Left kidney (tissue), 8 donors: ENCODE measurements at places on chromosomes 2 and 18.
A peak's percentile ranks its signal among the peaks of the same experiment; 100 is the strongest.

DNA sequence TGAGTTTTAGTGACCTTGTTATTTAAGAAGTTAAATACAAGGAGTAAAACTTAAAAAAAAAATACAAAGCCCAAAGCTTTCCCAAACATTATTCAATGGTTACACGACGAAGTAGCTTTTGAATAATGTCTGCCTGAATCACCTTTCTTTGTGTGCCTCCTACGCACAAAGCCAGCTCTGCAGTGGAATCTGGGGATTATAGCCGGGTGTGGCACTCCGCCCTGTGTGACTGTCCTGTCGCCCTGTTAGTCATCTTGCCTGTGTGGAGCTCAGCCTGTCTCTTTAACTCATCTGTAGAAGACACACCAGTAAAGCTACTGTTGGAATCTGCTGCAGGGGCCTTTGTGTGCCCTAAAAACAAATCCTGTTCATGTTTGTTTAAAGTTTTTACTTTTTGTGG is 79.4 kb upstream of the TCF7L1 start:
- no peak for DNase-seq

GRCh38 chr2:110905217-110905616 is 172.8 kb downstream of the ACOXL start:
- DNase-seq: no peak

- DNase-seq: no peak
These were observed 13.9 kb upstream of the GULP1 start for GRCh38 chr2:188277786-188278185.

- no peak for DNase-seq
These were observed 393.0 kb upstream of the SALL3 start for GRCh38 chr18:78586586-78586985.

- no peak for DNase-seq
These were observed 75.1 kb upstream of the TMEM247 start for GRCh38 chr2:46404181-46404759.

GRCh38 chr2:176679061-176679669 is 409.9 kb downstream of the MTX2 start:
- no peak for DNase-seq

DNA sequence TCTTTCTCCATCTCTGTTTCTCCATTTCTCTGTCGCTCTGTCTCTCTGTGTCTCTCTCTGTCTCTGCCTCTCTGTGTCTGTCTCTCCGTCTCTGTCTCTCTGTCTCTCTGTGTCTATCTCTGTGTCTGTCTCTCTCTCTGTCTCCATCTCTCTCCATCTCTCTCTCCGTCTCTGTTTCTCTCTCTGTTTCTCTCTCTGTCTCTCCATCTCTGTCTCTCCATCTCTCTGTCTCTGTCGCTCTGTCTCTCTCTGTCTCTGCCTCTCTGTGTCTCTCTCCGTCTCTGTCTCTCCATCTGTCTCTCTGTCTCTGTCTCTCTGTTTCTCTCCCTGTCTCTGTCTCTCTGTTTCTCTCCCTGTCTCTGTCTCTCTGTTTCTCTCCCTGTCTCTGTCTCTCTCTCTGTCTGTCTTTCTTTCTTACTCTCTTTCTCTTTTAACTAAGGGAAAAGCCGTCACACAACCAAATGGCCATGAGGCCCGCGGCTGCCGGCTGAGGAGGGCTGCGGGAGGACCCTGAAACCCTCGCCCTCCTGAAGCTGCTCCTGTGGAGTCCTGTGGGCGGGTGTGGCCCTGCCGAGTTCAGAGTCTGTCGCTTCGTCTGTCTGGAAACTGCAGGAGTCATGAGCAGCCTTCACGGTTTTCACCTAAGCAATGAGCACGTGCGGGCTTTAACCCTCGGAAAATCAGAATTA is 29.3 kb downstream of the NFATC1 start:
- DNase-seq: no peak

DNA sequence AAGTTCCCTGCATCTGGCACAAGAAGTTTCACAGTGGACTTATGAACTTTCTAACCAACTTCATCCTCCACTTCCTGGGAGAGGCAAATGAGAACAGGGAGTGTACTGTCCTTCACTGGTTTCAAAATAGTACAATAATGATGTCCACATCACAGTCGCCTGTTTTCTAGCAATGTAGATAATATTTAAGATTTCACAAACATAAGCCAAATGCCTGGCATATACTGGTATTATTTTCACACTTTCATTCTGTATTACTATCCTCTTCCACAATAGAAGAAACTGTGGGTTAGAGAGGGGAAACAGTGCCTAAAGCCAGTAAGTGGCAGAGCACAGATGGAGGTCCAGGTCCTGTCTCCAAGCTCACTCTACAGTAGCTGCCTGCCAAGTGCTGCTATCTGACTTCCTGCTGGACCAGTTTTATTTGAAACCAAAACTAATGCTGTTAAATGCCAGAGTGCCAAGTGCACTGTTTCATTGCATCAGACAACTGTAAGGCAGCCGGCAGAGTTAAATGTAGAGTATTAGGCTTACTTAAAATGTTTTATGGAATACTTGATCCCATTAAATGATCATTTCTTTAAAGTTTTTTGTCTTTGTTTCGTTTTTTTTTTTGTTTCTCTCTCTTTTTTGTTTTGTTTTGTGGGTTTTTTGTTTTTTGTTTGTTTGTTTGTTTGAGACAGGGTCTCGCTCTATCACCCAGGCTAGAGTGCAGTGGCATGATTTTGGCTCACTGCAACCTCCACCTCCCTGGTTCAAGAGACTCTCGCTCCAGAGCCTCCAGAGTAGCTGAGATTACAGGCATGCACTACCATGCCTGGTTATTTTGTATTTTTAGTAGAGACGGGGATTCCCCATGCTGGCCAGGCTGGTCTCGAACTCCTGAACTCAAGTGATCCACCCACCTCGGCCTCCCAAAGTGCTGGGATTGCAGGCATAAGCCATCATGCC is 15.1 kb downstream of the COBLL1 start:
- no peak for DNase-seq

DNA sequence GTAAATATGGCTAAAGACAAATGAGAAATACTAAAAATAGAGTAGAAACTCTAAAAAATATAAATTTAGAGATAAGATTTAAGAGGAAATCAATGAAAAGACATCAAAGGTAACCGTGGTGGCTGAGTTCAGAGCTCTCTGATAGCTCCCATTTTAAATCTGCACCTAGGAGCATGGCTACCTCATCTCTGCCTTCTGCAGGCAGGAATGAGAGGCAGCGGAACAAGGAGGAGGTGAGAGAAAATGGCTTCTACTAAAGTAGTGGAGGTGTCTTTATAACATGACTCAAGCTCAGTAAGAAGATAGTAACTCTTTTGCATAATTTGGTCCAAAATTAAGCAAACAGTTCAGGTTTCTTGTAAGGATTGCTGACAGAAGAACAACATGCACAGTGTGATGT is 758.7 kb upstream of the FSHR start:
- DNase-seq: no peak

GRCh38 chr2:200687922-200688920 is 102.4 kb downstream of the AOX1 start:
- DNase-seq: no peak

GRCh38 chr18:52694804-52695203 is 354.8 kb downstream of the DCC start:
- DNase-seq: no peak

- no peak for DNase-seq
These were observed 36.6 kb downstream of the ZAP70 start for GRCh38 chr2:97750017-97750416.

DNA sequence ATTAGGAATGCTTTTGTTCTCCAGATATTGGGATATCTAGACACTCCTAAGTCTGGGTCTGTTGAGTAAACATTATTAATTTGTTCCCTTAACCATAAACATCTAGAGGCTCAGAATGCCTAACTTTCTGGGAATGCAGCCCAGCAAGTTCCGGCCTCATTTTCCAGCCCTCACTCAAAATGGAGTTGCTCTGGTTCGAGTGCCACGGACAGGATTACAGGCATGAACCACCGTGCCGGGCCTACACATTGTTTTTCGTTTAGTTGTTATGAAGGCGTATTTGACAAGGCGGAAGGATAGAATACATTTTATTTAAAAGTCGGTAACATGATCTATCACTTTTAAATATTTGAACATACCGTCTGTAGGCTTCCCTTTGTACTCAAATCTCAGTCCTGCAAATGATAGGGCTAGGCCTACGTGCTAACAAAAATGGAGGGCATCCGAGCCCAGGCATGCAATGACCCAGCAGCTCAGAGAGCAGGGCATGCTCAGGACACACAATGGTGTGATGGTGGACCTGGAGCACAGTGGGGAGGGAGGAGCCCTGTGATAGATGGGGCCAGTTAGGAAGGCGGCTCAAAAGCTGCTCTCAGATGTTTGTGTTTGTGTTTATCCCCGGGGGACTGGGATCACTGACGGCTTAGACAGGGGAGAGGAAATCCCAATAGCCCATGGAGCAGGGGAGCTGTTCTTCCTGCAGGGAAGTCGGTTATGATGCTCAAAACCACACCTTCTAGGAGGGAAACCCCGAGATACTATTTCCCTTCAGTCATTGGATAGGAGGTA is 2.9 kb upstream of the SCYGR1 start:
- no peak for DNase-seq

DNA sequence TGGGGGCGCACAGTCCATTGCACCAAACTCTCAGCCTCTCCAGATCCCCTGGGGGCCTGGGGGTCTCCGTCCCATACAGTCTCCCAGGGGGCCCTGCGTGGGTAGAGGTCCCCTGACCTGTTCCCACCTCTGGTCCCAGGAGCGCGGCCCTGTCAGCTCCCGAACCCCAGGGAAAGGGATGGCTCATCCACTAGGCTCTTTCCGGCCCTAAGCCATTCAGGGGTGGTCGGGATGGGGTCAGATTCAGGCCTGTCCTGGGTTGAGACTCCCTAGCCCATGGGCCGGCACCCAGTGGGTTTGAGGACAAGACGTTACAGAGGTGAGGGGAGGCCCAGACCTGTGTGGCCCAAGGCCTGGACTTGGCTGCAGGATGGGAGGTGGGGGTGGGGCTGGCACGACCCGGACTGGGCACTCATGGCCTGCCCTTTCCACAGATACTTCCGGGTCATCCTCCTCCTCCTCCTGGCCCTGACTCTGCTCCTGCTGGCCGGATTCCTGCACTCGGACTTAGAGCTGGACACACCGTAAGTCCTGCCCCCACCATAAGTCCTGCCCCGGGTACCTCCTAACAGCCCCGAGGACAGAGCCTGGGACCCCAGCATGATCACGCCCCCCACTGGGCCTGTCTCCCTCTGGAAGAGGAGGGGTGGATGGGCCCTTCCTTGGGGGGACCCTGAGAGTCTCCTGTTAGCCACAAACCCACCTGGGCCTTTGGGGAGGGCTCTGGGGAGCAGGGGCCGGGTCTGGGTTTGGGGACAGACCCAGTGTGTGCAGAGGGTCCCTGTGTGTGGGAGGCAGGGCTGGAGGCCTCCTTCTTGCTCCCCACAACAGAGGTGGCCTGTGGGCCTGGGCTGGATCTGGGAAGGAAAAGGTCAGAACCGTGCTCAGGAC is 10.1 kb upstream of the NEU4 start:
- DNase-seq: no peak

DNA sequence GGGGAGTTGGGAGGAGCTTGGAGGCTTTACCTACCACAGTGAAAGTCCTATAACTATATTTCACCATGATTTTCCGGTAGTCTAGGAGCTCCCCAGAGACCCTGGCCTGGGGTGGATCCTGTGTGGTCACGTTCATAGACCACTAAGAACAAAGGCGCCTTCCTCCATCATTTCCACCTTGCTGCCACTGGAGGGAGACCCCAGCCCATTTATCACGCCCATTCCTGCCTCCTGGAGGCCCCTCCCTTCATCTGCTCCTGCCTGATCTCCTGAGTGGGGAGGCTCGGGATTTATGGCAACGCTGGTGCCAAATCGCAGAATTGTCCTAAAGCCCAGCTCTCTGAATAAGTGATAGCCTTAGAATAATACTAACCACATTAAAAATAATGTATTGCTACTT is 507.6 kb upstream of the SPHKAP start:
- peak; percentile 38 for DNase-seq

- DNase-seq: no peak
These were observed 208.3 kb downstream of the EIPR1 start for GRCh38 chr2:3169106-3169870.

DNA sequence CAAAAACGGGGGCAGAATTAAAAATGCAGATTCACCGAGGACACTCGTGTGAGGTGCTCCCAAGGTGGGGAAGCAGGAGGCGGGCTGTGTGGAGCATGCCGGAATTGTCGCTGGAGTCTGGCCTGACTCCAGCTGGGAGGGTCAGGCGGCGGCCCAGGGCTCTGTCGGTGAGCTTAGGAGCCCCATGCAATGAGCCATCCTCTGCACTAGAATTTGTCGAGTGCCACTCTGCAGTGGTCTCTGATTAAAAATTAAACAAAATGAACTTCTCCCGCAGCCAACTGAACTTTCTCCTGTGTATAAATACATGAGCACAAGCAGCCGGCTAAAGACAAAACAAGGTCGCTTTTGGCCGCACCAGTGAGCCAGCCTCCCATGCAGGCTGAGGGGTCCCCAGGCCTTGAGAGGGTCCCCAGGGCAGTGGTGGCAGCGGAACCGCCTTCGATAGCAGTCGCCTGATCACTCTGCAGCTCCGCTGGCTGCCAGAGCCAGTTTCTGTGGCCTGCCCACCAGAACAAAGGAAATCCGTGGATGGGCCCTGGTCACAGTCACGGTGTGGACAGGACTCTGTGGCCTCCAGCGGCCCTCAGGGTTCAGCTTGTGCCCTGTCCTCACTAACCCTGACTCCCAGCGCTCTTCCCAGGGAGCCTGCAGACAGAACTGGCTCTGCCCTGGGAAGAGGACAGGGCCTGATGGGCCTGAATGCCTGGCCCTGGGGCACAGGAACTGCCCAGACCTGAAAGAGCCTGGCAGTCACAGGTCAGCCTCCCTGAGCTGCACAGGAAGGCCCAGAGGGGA is 201.3 kb downstream of the EIPR1 start:
- DNase-seq: no peak

GRCh38 chr2:149183187-149183586 is 144.7 kb downstream of the LYPD6B start:
- DNase-seq: no peak

- DNase-seq: no peak
These were observed 45.9 kb upstream of the AFF3 start for GRCh38 chr2:100188326-100188725.

DNA sequence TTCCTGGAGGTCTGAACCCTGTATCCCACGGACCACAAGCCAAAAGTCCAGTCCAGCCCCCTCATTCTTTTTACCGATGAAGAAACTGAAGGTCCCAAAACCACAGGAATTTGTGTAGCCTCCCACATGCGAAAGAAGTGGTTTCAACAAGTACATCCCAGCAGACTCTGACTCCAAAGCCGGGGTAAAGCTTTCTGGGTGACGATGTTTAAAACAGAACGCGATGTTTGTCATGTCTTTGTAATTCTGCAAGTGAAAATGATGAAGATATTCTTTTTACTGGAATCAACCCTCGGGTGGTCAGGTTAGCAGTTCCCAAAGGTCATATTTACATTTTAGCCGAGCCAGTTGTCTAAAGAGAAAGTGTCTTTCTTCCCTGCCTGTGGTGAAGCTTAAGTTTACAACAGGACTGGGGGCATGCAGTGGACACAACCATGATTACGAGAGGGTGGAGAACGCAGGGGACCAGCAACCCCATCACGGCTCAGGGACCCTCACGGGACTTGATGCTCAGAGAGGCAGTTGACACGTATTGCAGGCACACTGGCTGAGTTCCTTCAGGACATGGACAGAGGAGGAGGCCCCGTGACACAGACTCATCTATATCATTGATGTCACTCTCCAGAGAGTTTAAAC is 17.8 kb upstream of the TMEM131 start:
- no peak for DNase-seq

GRCh38 chr2:126707191-126707590 is 51.2 kb downstream of the GYPC start:
- no peak for DNase-seq

- DNase-seq: no peak
These were observed 41.6 kb downstream of the PKDCC start for GRCh38 chr2:42089340-42089925.

- DNase-seq: no peak
These were observed 473.0 kb upstream of the LRRTM4 start for GRCh38 chr2:77995161-77995560.

- no peak for DNase-seq
These were observed 8.0 kb upstream of the SERTAD2 start for GRCh38 chr2:64661741-64662169.
